ENCODE measurements at places on chromosomes 7 and 10.

DNA sequence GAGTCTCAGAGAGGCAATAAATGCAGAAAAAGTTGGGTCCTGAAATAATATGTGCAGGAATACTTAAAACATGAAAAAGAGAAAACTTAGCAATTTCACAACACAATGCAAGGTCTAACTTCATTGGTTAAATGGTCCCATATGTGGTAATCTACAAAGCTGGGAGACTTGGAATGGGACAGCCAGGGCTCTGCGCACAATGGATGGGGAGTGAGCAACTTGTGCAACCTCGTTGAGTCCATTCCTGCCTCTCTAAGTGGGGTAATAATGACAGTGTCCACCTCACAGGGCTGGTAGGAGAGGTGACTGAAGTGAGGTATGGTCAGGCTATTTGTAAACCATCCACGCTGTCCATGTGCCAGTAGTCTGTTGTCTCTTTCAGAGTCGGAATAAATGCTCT lies 11.8 kb upstream of the EMX2 start:
- no peak for DNase-seq

GRCh38 chr7:118492466-118492865 lies 268.0 kb downstream of the ANKRD7 start:
- no peak for DNase-seq

DNA sequence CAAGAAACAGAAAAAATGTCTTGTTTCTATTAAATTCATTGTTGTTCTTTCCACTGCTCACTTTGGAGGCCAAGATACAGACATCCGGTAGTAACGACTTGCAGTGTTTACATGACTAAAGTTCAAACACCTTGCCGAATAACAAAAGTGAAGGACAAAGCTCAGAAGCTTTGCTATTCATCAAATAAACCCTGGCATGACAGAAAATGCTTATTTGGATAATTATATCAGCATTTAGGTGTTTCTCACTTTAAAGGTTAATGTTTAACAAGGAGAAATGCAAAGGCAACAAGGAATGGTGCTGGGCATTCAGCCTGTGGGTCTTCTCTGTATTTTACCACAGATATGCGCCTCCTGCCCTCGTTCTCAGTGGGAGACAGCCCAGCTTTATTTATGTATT lies 5.4 kb upstream of the PTF1A start:
- DNase-seq: no peak

GRCh38 chr7:42972699-42973500 lies 40.7 kb downstream of the MRPL32 start:
- DNase-seq: no peak

DNA sequence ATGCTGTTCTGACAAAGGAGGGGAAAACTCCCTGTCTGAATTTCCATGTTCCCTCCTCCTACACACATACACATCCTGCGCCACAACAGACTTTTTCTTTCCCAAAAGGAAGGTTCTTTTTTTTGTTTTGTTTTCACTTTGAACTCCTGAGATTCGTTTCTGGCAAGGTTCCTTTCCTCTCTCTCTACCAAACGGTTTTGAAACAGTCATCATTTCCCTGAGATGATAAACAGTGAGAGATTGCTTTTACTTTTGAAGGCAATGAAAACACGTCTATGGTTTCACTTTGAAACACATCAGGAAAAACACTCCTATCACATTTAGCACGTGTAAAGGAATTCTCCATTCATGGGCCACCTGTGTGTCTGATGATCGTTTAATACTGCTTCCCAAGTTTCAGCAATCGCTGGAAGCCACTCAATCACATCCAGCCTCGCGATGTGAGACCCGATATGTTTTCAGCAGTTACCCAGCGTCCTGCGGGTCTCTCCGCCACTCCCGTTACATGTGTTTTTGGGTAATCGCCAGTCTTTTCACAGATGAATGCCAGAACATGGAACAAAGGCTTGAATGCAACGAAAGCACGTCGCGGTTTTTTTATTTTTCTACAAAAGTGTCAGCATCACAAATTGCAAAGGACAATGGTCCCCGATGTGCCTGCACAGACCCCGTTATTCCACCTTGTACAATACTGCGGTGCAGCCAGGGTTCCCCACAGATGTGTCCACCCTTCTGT lies 62.8 kb upstream of the CUX1 start:
- DNase-seq: no peak

DNA sequence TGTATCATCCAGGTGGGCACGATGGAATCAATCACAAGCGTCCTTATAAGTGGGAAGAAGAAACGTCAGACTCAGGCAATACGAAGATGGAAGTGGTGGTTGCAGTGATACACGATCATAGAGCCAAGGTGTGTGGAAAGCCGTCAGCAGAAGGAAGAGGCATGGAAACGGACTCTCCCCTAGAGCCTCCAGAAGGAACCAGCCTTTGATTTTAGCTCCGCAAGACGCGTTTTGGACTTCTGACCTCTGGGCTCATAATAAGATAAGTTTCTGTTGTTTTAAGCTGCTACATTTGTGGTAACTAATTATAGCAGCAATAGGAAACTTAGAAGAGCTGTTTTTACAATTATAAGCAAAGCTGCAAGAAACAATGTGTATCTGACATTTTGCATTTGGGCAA lies 14.8 kb downstream of the FANK1 start:
- no peak for DNase-seq

Measured in endothelial cell (in vitro differentiated cells).